ENCODE measurements at places on chromosomes 12 and 14. TPM values are rescaled to one million over a fixed set of nuclear protein-coding genes. Genes with fewer than 3 reads are reported as not detected.

DNA sequence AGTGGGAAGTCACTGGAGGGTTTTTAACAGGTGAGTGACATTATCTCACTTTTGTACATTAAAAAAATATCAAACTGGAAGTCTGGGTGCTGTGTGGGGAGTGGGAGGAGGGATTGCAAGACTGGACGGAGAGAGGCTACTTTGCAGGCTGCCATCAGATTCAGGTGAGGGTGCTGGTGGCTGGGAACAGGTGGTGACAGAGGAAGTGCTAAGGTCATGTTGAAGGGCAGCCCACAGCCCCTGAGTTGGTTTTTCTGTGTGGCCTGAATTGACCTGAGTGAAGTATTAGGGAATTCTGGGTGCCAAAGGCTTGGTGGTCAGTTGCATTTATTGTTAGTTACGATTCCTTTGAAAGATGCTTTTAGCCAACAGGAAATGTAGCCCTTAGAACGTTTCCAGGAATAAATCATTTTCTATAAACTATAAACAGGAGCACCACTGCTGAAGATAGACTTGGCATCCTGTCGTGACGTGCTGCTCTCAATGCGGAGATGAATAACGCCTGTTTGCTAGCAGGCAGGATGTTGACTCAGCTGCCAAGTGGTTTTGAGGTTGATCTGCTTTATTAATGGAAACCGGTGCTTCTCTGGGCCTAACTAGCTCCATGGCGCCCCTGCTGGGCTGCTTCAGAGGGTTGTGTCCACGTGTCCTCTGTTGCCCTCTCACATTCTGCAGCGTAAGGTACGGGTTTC is 707.5 kb upstream of the TMEM132C start:
- DNase-seq = peak; percentile 99

DNA sequence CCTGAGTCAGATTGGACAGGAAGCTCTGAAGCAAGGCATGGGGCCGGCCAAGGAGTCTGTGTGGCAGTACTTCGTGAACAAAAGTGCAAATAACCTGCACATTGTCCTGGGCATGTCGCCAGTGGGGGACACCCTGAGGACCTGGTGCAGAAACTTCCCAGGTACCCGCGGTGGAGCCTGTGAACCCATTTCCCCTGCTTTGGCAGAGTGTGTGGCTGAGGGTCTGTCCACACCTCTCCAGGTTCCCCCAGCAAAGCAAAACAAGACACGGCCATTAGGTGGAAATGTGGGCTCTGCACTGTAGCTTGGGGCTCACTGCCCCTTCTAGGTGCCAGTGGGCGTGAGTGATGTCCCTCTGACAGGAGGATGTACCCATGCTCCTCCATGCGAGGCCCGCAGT is 79.4 kb downstream of the CCDC92 start:
- no peak for DNase-seq

DNA sequence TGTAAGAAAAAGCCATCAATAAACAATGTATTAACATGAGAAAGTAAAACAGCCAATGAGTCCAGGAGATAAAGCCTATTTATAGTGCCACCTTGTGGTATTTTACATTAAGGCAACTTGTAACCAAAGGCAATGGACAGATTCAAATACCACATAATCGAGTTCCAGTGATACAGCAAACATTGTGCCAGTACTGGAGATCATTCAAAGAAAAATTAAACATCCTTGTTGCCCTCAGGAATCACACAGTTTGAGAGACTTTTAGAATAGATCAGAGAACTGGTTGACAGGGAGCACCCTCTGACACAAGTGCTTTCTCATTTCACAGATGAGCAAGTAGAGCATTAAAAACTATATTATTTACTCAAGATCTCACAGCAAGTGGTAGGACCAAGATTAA is 98.1 kb downstream of the DDHD1 start:
- DNase-seq = peak; percentile 34

DNA sequence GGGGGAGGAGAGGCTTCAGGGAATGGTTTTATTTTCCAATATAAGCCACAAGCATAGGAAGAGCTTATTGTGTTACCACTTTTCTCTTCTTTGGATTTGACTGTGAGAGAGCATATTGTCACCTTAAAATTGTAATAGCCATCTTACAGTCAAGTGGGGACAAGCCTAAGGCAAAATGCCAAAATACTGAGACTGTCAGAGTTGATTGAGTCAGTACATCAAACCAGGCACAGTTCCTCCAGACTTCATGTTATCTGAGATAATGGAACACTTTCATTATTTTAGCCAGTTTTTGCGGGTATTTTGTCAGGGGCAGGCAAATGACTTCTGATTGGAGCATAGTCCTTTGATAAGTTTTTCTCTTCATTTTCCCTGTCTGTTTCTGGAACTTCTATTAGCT is 19.5 kb upstream of the NUBPL start:
- no peak for DNase-seq

A2M gene
- total RNA-seq = not detected

All from A172 (cell line).